AML-193 (cell line): ENCODE measurements at places on chromosomes 3 and 15.

DNA sequence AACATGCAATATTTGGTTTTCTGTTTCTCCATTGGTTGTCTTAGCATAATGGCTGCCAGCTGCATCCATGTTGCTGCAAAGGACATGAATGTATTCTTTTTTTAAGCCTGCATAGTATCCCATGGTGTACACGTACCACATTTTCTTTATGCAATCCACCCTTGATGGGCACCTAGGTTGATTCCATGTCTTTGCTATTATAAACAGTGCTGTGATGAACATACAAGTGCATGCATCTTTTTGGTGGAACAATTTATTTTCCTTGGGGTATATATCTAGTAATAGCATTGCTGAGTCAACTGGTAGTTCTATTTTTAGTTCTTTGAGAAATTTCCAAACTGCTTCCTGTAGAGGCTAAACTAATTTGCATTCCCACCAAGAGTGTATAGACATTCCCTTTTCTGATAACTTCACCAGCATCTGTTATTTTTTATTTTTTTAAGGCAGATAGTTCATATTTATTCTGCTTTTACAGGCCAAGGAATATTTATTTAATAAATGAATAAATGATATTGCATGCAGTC lies 62.4 kb upstream of the NPHP3 start:
- DNase-seq: no peak

- DNase-seq: no peak
Measured at GRCh38 chr15:95822961-95823360, 507.5 kb upstream of the NR2F2 start.

- DNase-seq: no peak
Measured at GRCh38 chr3:140403079-140403478, 274.8 kb upstream of the TRIM42 start.

GRCh38 chr15:77986891-77987764 lies 90.4 kb downstream of the TBC1D2B start:
- no peak for DNase-seq

DNA sequence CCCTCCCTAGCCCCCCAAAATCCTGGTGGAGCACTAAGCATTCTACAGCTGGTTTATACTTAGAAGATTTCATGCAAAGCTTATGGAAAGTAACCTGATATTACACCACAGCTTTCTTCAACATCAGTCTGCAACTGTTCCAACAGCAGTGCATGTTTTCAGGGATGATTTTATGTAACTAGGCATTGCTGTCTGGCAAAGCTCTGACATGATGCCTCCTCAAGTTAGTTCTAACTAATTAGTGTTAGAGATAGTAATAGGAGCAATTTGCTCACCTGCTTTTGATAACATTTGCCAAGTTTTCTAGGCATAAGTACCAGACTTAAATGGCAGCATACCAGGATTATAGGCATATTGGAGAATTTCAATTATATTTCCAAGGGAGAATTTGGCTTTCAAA lies 330.3 kb upstream of the SGO1 start:
- DNase-seq: no peak

GRCh38 chr3:198079771-198080520 lies 119.9 kb downstream of the LMLN start:
- no peak for DNase-seq

GRCh38 chr3:194130807-194131589 lies 5.0 kb upstream of the HES1 start:
- no peak for DNase-seq

DNA sequence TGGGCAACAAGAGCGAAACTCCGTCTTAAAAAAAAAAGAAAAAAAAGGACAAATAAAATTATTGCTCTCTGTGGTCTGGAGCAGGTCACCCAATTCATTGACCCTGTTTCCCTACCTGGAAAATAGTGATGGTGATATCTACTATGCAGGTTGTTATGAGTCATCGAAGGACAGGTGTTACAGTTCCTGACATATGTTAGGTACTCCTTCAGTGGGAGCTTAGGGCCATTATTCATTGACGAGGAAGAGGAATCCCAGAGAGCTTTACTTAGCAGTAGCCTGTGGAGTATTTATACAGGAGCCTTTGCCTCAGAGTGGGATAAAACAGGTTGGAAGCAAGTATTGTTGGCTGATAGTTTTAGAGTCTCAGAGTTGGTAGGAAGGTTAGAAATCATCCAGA lies 74.5 kb downstream of the SLC7A14 start:
- DNase-seq: no peak

- no peak for DNase-seq
Measured at GRCh38 chr3:105534491-105534890, 167.8 kb downstream of the ALCAM start.

GRCh38 chr3:185613016-185613415 lies 26.9 kb downstream of the SENP2 start:
- DNase-seq: no peak

DNA sequence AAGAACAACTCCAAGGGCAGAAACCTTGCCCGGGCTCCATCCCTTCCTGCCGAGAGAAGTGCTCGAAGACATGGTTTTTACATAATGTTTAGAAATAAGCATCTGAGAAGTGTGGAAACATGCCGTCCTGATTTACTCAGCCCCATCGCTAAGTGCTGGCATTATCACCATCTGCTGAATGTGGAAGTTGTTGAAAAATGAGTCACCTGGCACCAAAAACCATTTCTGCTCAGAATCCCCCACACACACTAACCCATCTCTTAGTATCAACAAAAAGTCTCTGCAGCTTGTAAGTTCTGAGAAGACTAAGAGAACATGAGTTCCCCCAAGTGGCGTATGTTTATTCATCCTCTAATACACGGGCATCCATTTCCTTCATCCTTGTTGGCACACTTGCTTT lies 51.0 kb upstream of the ARL8B start:
- no peak for DNase-seq

DNA sequence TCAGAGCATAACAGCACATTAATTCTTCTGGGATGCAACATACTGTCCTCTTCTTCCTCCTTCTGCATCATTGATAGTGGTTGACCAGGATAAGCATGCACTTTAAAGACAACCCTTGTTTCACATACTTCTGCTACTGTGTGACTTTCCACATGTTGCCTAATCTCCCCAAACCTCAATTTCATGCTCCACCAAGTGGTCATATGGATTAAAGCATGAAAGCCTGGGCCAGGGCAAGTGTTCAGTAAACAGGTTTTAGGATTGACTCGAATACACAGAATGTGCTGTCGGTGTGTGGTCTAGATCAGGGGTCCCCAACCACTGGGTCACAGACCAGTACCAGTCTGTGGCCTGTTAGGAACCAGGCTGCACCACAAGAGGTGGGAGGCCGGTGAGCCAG lies 22.5 kb upstream of the BFSP2 start:
- peak; percentile 54 for DNase-seq

DNA sequence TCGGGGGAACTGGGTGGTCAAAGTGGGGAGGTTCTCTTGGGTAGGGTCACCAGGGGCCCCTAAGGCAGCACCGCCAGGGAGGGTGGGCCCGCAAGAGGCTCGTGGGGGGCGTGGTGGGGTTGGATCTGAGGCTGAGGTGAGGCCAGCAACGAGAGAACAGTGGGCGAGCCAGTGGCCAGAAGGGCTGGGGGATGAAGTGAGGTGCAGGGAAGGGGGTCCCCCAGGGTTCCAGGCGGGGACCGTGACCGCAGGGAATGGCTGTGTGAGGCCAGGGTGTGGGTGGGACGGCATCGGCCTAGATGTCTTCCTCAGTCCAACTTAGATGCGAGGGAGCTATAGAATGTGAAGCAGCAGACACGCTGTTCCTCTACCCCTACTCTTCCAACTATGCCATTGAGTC lies 78.2 kb downstream of the SNRK start:
- no peak for DNase-seq

GRCh38 chr3:186971578-186971977 lies 41.3 kb downstream of the ST6GAL1 start:
- no peak for DNase-seq

DNA sequence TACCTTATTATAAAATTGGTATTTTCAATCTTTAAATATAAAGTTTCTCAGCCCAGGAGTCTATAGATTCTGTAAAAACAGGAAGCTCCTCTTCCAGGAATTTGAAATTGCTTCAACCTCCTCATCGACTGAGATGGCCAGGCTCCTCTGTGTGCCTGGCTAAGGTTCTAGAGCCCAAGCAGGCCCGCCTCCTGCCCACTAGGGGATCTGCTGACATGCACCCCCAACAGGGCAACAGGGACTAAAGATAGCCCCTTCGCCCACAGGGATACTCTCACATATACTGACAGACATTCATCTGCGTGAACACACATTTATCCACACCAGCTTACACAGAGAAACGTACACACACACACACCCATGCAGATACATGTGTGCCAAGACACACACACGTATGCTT lies 183.1 kb upstream of the TLE3 start:
- no peak for DNase-seq

- DNase-seq: peak; percentile 90
Measured at GRCh38 chr3:183210341-183210740, 42.7 kb upstream of the B3GNT5 start.

- no peak for DNase-seq
Measured at GRCh38 chr15:45555934-45556608, 31.1 kb upstream of the BLOC1S6 start.

DNA sequence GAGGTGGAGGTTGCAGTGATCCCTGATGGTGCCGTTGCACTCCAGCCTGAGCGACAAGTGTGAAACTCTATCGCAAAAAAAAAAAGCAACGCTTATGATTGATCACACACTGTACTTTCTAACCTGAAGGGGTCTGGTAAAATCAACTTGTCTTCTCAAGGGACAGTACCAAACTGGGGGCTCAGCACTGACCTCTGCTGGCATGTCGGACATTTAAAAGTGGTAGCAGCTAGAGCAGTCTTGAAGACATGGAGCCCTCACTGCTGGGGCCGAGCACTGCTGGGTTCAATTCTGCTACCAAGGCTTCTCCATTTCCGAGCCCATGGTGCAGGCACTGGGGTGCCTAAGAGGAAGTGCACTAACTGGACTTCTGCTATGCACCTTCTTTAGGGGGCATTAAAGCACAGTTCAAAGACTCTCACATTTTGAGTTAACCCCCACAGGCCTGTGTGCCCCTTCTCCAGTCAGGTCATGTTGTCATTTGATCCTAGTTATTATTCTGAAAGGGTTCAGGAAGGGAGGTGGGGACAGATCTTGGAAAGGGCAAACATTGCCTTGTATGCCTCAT lies 26.4 kb upstream of the LAMP3 start:
- DNase-seq: peak; percentile 70

DNA sequence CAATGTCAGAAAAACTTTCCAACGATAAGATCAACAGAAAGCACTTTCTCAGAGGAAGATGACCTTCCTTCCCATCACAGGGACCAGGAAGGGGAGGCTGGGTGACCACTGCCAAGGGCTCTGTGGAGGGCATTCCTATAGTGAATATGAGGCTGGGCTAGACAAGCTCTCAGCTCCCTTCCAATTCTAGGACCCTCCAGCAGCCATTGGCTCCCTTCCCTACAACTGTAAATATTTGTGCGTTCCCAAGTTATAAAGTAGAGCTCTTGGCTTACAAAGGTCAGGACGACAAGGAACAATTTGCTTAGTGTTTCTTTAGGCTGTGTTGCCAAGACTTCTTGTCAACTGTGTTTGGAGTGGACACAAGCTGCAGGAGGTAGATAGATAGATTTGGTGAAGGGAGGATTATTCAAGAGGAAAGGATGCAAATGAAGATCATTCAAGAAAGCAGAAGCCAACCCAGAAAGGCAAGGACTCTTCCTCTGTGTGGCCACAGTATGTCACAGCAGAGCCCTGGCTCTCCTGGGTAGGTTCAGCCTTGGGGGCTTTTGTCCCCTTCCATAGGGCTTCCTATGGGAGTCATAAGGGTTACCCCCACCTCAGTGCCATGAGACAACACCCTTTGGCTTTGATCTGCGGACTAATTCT lies 223.6 kb upstream of the TLE3 start:
- DNase-seq: no peak

DNA sequence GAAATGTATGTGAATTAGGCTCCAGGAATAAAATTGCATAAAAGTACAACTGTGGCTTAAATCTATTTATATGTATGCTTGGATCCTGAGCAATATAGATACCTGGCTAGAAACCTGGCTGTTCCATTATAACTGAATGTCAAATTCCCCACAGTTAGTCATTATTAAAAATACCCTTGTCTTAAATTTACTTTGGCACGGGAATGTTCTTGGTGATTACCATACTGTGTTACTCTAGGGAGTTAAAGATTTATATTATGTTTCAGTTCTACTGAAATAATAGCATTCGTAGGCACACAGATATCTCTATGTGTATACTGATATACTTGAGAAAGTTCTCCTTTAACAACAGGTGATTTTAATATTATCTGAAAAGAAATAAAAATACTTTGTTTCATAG lies 394.1 kb downstream of the PTPRG start:
- no peak for DNase-seq

- no peak for DNase-seq
Measured at GRCh38 chr15:68418611-68419161, 13.3 kb downstream of the ITGA11 start.

DNA sequence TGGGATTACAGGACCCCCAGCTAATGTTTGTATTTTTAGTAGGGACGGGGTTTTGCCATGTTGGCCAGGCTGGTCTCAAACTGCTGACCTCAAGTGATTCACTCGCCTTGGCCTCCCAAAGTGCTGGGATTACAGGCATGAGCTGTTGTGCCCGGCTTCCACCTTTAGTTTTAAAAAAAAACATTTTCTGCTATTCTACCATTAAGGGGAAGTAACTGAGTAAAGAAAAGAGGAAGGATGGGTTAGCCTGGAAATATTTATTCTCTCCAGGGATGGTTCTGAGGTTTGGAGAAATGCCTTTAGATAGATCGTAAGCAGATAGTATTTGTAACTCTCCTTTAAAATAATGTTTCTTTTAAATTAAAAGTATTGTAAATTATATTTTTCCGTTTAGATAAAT lies 3.1 kb downstream of the AP4E1 start:
- DNase-seq: peak; percentile 78

DNA sequence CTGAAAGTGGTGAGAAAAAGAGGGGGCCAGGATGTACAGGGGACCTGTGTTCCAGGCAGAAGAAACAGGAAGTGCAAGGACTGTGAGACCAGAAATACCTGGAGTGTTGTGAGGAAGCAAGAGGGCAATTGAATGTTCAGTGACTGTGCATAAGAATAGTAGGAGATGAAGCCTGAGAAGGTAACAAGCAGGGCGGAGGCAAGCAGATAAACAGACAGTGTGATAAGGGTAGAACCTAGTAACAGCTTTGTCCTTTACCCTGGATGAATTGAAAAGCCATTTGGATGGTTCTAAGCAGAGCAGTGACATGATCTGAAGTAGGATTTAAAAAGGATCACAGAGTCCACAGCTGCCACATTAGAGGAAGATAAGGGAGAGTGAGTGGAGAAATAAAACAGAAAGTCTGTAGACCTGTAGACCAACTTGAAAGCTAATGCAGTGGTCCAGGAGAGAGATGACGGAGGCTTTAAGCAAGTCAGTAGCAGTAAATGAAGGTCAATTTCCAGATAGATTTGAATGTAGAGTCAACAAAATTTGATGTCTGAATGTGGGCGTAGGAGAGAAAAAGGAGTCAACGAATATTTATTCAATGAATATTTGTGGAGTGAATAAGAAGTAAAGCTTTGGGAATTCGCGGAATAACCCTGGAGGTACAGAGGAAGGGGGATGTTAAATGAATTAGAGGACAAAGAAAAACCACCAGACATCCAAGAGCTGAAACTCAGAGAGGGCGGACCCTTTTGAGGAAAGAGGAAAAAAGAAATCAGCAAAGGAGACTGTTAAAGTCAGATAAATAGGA lies 4.2 kb upstream of the PLOD2 start:
- DNase-seq: no peak

- DNase-seq: no peak
Measured at GRCh38 chr3:16881896-16882630, 2.7 kb upstream of the PLCL2 start.
